ENCODE measurements at places on chromosomes 1 and 21.

DNA sequence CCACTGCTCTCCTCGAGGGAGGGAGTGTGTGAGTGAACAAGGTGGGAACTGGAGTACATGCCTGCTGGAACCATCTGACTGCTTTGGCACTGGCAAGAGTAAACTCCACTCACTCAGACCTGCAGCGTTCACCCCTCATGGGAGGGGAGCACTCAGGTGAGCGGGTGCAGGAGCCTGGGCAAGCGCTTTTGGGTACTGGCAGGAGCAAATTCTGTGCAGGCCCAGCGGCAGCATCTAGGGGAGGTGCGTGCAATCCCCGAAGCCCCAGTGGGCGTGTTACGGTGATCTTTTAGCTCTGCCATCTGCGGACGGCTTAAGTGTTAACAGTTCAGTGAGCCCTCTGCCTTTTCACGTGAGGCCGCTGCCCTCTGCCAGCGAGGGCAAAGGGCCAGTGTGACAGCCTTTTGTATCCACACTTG is 127.4 kb downstream of the PATJ start:
- DNase-seq, result no peak

- DNase-seq, result no peak
Observed at GRCh38 chr1:46008585-46008984, 123.8 kb downstream of the PIK3R3 start.

DNA sequence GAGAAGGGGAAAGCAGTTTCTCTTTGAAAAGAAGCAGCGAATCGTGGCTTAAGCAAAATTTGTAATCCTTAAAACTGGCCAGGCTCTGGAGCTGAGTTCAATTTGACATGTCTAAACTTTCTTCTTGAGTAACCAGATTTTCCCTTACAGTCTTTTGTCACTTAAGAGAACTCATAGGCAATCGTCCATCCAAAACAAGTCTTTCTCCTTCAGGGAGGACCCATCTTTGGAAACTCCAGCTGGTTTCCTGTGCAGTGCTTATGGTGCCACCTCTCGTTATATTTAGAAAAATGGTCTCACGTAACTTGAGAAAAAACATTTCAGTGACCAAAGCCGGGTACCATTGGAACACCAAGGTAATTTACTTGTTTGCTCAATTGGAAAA is 1.8 kb upstream of the PTTG1IP start:
- DNase-seq, result no peak

DNA sequence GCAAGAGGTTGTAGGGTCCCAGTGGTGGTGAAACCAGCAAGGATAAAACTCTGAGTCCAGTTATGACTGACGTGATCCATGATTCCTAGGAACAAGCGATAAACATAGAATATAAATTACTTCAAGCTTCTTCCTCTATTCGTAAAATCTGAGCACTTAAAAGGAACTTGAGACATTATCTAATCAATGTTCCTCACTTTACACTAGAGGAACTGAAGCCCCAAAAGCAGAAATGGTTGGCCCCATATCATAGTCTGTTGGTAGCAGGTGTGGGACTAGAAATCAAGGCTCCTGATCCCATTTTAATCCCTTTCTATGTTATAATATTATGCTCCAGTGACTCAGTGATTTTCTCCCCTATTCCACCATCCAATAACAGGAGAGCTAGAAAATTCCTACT is 21.9 kb upstream of the MNDA start:
- no peak for DNase-seq

DNA sequence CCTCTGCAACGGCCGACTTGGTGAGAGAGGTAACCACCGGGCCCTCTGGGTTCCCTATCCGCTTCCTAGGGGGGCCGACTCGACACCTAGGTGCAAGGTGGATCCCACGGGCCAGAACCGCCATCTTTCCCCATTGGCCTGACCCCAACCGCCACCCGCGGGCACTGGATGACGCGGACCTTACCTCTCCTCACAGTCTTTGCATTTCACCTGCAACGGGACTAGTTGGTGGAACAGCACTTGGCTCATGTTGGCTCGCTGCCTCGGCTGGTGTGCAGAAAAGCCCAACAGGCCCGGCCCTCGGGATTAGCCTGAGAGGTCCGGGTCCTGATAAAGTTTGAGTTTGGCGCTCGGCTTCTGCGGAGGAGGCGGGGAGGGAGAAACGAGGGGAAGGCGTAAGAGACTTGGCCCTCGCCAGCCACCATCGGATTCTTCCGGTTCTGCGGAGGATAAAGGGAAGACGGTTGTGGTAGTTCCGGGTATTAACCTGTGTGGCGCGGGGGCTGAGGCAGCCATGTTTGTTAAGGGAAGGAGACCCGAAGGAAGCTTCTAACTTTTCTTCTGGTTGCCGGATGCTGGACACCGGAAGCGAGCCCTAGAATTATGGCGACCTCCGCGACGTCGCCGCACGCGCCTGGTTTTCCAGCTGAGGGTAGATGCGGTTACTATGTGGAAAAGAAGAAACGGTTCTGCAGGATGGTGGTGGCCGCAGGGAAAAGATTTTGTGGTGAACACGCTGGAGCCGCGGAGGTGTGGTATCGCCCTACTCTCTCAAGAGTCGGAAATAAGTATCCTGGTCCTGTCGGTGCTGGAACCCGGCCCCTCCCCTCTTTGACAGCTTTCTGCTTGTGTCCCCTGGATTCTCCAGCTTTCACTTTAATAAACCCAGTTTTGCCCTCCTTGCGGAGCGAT is at the start of the genes SASS6 and TRMT13:
Gene SASS6 (minus strand): TSS at position 365 of the 912 bp plus-strand sequence. CDS start 116 bp downstream, at position 249.
Gene TRMT13 (plus strand): TSS at position 598 of the 912 bp plus-strand sequence. CDS start 6 bp downstream, at position 604.
- peak; percentile 91 for DNase-seq

DNA sequence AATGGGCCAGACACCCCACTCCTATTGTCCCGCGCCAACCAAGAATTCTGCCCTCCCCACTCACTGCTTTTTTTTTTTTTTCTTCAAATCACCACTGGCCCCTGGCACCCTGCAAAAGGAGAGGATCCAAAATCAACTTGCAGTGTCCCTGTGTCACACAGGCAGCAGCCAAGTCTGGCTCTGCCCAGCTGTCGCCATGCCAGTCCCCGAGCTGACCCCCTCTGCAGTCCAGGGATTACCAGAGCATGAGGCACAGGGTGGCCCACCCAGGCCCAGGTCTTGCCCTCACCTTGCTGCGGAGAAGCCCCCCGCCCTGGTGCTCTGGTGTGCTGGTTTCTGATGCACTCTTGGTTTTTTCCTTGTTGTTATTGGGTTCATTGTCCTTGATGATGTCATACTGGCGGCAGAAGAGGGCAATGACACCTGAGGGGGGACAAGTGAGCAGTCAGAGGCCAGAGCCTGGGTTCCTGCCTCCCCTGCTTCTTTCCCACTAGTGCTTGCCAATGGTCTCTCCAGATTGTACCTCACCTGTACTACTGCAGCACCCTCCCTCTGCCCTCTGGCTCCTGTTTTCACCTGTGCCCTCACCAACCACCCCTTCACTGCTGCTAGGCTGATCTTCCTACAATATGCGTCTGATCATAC is 6.2 kb downstream of the FNDC5 start:
- DNase-seq, result no peak

GRCh38 chr1:153494976-153495535 is 34.6 kb upstream of the S100A7 start:
- DNase-seq, result peak; percentile 66

DNA sequence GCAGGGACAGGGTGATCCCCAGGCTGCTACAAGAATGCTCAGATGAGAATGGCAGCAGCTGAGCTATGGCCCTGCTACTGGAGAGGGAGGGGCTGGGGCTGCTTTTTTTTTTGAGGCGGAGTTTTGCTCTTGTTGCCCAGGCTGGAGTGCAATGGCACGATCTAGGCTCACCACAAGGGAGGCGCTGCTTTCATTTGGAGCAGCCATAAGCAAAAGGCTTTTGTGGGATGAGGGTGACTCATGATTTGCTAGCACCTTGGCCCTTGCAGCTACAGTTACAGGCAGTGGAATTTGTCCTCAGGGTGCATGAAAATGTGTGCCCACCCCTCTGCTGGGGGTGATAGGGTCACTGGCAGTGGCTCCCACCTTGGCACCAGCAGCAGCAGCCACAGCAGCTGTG is 32.4 kb upstream of the CYP4A22 start:
- no peak for DNase-seq
